Activated naive CD8-positive, alpha-beta T cell treated with anti-CD3 and anti-CD28 coated beads, Interleukin-2, amount 10 ng/mL, durations not matched to agents 7 days and 5 days (primary cell): ENCODE measurements at places on chromosomes 2 and 18. TPM values are rescaled to one million over a fixed set of nuclear protein-coding genes. Genes with fewer than 3 reads are reported as not detected.

The CCL20 gene
- not detected for total RNA-seq

The STARD6 gene
- not detected for total RNA-seq

The POTEC gene
- total RNA-seq: not detected

The POTEJ gene
- not detected for total RNA-seq

The TCF23 gene
- total RNA-seq: not detected
